HuH-7.5 (cell line): ENCODE measurements at places on chromosomes 7 and 10.

- no peak for DNase-seq
Measured at GRCh38 chr7:2037301-2037807, 195.4 kb downstream of the MAD1L1 start.

GRCh38 chr10:70131560-70131937 is 1.1 kb downstream of the AIFM2 start:
- no peak for DNase-seq

DNA sequence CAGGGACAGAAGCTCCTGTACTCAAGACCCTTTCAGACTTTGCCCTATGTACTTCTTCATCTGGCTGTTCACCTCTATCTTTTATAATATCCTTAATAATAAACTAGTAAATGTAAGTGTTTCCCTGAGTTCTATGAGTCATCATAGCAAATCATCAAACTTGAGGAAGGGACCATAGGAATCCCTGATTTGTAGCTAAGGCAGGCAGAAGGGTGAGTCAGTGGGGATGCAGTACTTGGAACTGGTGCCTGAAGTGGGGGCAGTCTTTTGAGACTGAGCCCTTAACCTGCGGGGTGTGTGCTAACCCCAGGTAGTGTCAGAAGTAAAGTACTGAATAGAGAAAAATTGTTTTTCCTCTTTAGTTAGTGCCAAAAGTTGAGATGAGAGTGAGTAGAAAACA is 6.2 kb upstream of the TMEM243 start:
- no peak for DNase-seq

- DNase-seq, result peak; percentile 15
Measured at GRCh38 chr7:21261627-21262594, 166.0 kb upstream of the SP4 start.

DNA sequence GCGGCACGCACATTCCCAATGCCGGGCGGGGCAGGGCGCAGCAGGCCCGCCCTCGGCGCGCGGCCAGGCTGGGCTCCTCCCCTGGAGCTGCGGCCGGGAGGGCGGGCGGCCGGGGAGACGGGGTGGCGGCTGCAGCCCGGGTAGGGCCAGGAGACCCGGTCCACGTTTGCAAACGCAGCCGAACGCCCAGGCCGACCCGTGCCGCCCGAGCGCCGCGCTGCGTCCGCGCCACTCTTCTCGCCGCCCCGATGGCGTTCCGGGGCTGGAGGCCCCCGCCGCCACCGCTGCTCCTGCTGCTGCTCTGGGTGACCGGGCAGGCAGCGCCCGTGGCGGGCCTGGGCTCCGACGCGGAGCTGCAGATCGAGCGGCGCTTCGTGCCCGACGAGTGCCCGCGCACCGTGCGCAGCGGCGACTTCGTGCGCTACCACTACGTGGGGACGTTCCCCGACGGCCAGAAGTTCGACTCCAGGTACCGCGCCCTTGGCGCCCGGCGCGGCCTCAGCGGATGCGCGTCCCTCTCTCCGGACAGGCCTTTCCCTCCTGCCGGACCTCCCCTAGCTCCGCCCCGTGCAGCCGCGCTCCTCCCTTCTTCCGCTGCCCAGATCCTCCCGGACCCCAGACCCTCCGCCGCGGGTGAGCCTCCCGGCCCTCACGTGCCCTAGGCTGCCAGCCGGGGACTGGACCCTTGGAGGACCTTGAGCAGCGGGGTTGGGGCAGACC is at the start of gene FKBP9:
TSS of gene FKBP9 (plus strand) at position 115 of the 720 bp plus-strand sequence. CDS start at position 249, 134 bp downstream.
- DNase-seq, result peak; percentile 95

DNA sequence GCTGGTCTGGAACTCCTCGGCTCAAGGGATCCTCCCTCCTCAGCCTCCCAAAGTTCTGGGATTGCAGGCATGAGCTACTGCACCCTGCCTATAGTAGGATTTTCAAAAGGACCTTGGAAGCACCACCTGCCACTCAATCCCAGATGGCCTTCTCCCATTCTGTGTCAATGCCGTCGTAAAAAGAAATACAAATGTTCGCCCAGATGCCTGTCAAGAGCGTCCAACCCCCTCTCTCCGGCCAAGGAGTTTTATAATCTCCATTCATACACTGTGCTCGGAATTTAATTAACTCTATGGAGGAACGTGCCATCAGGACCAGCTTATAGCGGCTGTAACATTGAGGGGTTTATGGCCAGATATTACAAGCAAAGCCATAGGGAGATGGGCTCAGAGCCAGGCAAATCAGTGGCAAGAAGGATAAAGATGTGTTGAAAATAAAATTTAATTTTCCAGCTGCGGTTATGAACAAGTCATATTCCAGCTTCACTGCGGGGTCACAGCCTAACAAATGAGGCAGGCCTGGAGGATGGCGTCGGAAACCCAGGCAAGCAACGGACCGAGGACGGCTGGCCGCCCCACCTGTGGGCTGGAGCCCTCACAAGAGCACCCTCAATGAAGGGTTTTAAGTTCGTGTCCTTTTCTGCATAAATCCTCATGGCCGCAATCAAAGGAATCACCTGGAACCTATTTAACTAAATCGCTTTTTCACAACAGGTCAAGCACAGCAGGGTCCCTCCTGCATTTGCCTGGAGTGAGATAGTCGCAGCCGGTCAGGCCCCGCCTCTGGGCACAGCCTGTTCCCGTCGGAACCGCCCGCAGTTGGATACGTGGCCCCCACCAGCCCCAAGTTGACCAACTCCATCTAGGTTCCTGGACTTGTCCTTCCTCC is 374.5 kb upstream of the FOXK1 start:
- no peak for DNase-seq

DNA sequence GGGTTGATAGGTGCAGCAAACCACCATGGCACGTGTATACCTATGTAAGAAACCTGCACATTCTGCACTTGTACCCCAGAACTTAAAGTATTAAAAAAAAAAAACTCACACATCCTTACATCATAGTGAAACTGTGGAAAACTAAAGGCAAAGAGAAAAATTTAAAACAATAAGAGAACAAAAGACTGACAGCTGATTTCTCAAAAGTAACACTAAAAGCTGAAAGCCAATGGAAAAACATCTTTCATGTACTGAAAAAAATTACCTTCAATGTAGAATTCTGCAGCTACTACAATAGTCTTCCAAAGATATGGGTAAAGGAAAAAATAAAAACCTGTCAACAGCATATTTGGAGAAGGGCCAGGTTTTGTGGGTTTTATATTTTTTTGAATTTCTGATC is 729.1 kb upstream of the NRP1 start:
- DNase-seq, result no peak

DNA sequence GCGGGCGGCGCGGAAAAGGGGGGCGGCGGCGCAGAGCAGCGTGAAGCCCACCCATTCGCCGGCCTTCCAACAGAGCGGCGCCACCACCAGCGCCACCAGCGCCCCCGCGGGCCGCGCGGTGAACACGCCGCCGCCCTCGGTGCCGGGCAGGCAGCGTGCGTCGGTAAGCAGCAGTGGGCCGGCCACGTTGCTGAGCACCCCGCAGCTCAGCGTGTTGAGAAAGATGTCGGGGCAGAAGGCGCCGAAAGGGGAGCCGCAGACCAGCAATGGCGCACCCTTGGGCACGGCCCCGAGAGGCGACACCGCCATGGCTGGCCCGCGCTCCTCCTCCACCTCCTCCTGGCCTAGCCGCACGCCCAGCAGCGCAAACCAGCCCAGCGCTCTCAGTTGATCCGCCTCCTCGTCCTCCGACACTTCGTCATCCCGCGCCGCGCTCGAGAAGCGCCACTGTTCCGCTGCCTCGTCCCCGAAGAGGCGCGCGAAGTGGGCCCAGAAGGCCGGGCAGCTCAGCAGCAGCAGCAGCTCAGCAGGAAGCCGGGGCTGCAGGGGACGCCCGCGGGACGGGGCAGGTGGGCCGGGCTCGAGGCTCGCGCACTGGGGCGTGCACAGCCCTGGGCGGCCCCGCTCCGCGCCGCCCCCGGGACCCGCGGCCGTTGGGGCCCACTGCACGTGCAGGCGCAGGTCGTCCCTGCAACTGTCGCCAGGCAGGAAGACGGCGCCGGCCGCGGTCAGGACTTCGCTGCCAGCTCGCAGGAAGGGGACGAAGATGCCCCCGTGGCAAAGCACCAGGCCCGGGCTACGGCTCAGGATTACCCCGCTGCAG is 623 bp downstream of the TYSND1 start:
- peak; percentile 43 for DNase-seq

DNA sequence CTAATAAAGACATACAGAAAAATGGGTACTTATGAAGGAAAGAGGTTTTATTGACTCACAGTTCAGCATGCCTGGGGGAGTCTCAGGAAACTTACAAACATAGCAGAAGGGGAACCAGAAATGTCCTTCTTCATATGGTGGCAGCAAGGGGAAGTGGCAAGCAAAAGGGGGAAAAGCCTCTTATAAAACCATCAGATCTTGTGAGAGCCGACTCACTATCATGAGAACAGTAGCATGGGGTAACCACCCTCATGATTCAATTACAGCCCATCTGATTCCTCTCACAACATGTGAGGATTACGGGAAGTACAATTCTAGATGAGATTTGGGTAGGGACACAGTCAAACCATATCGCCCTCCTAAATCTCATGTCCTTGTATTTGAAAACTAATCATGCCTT is 1305.4 kb upstream of the SORCS1 start:
- DNase-seq, result no peak

- DNase-seq, result no peak
Measured at GRCh38 chr10:73997461-73997786, 492 bp upstream of the VCL start.

- no peak for DNase-seq
Measured at GRCh38 chr10:113137941-113138685, 188.1 kb downstream of the TCF7L2 start.

DNA sequence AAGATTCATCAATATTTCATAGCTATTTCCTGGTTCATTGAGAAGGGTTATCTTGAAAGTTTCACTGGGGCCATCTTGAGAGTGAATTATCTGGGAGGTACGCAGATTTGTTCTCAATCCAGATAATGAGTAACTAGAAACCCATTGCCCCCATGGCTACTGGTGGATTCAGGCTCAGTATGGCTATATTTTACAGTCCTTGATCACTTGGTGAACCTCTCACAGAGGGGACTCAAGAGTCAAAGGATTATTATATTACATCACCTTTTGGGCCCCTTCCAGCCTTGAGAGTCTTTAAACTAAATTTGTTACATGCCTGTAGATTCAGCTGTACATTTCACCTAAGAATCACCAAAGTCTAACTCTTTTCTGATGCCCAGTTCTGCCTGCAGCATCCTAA is 11.6 kb downstream of the NKX2-3 start:
- DNase-seq, result no peak

DNA sequence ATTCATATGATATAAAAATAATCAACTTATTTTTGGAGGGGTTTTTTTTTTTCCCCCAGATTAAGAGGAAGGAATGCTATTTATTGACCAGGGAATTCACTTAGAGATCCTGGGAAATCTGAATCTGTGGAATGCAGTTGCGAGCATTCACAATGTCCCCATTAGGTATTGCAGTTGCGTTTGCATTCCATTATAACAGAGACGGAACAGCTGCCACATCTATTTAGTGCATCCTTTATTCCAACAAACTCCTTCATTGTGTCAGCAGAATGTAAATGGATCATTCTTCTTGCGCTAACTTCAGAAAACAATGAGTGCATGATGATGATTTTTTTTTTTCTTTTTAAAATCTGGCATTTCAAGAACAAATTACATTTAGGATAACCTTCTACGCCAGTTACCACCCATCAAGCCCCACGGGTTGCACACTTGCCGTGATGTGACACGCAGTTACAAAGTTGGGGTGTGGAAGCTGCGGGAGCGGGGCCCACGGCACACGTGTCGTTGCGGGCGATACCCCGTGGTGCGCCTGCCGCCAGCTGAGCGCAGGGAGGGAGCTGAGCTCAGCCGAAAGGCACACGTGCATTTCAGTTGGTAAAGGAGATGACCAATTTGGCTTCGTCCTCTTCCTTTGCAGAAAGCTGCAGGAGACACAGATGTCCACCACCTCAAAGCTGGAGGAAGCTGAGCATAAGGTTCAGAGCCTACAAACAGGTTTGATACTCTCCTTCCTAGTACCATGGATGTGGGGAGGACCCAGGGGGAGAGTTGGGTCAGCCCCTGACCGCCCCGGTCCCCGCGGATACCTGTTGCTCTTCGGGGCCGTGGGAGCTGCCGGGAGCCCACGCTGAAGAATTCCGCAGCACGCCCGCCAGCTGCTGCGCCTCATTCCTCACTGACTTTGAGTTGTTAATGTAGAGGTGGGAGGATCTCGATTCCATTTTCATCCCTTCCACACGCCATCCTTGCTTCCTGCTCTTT is 175.3 kb upstream of the SH2B2 start:
- DNase-seq, result no peak

GRCh38 chr7:106493041-106493731 is 167.8 kb downstream of the CCDC71L start:
- DNase-seq, result no peak

- DNase-seq, result no peak
Measured at GRCh38 chr7:29812185-29812876, 6.0 kb downstream of the WIPF3 start.

GRCh38 chr7:54259185-54259584 is 283.0 kb upstream of the VSTM2A start:
- no peak for DNase-seq

DNA sequence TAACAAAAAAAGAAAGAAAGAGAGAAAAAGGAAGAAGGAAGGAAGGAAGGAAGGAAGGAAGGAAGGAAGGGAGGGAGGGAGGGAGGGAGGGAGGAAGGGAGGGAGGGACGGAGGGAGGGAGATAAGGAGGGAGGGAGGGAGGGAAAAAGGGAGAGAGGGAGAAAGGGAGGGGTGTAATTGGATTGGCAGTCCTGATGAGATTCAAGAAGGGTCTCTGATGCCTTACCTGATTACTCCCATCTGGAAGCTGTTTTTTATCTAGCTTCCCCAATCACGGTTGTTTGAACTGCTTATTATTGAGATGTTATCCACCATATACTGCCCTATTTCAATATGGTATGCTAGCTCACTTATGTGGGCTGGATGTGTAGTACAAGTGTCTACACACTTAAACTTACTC is 27.3 kb downstream of the GNG11 start:
- no peak for DNase-seq

GRCh38 chr10:43000651-43001426 is 76.0 kb upstream of the RET start:
- no peak for DNase-seq

- no peak for DNase-seq
Measured at GRCh38 chr10:34291466-34292193, 523.5 kb downstream of the PARD3 start.

DNA sequence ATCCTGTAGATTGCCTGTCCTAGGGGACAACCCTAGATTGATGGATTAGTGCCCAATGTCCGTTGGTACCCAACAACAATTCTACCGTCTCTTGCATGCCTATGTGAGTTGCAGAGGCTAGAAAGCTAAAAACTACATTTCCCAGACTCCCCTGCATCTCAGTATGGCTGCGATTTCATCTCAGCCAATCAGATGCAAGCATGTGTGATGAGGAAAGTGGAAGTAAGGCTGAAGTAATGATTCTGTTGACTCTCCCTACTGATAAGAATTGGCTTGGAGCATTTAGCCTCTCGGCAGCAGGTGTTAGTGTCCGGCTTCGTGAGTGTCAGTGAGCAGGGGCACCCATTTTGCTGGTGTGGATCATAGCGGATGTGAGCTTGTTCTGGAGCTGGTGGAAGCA is 171.9 kb downstream of the FGFR2 start:
- no peak for DNase-seq

- peak; percentile 1 for DNase-seq
Measured at GRCh38 chr10:73647211-73647874, 6.1 kb upstream of the MYOZ1 start.

GRCh38 chr7:117780832-117781231 is 92.4 kb downstream of the CTTNBP2 start:
- no peak for DNase-seq

- DNase-seq, result no peak
Measured at GRCh38 chr7:2815875-2816245, 28.2 kb downstream of the GNA12 start.
